ENCODE measurements at places on chromosomes 12 and 14.

- no peak for DNase-seq
These were observed 69.8 kb downstream of the ANO6 start for GRCh38 chr12:45285717-45286116.

GRCh38 chr14:84760489-84761126 lies 769.3 kb upstream of the FLRT2 start:
- DNase-seq = no peak

DNA sequence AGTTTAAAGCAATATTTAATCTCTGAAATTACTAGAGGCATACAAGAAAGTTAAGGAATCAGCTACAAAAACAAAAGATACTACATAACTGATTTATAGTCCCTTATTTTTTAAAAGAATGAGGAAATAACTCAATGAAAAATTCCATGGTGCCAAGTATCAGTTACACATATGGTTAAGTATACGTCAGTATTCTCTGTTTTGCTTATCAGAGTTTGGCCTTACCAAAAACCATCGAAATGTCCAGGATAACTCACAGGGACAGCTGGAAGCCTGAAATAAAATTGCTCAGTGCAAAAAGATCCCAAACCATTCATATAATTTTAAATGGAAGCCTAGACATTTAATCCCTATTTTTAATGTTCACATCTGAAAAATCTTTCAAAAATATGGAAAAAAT lies 3.6 kb downstream of the CFL2 start:
- DNase-seq = no peak

GRCh38 chr12:130826151-130826801 lies 12.8 kb downstream of the STX2 start:
- peak; percentile 63 for DNase-seq

GRCh38 chr14:103103461-103104388 lies 9.2 kb downstream of the EXOC3L4 start:
- DNase-seq = no peak

DNA sequence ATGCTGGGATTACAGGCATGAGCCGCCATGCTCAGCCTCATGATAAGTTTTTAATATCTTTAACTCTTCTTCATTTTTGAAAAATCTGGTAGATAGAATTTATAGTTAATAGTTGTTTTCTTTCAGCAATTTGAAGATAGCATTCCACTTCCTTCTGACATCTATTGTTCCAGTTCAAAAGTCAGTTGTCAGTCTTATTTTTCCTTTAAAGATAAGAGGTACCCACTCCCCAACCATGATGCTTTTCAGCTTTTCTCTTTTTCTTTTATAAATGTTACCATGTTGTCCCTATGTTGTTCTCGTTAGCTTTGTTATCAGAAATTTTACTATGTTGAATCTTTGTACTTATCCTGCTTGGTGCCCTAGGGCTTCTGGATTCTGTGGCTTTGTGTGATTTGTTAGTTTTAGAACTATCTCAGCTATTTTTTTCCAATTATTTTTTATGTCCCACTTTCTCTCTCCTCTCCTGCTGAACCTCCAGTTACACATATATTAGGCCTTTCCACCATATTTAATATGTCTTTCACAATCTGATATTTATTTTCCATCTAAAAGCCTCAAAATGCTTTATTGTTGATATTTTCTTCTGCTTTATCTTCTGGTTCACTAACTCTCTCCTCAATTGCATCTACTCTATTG lies 181.6 kb upstream of the FOXN3 start:
- no peak for DNase-seq

GRCh38 chr14:73645248-73645610 lies 443 bp downstream of the DNAL1 start:
- DNase-seq = no peak

DNA sequence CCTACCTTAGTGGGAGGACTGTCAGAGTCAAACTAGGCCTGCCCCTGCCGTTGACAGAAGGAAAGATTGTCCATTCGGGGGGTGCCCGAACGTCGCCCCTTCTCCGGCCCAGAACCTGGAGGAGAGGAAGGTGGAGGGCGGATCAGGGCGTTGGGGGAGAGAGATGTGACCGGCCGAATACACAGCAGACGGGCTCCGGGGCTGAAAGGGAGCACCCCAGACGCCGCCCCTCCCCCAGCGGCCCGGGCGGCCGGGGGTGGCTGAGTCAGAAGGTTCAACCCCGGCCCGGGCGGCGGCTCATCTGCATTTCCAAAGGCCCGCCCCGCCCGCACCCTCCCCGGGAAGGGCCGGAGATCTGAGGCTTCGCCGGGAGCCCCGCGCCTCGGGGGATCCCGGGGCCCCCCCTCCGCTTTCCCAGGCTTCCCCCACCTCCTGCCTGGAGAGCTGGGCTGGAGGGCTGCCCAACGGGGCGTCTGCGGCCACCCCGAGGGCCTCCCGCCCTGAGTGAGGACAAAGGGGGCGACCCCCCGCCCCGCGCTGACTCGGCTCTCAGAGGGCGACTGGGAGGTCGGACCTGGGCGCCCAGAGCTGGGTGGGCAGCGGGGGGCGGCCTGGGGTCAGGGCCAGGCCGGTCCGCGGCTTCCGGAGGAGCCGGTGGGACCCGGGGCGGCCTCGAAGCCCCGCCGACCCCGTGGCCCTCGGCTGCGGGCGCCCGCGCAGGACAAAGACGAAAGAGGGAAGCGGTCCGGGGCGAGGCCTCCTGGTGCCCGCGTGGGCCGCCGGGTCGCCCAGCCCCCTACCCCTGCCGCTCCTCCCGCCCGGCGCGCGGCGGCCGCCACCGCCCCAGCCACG lies 3.7 kb upstream of the SETD1B start:
- peak; percentile 75 for DNase-seq

GRCh38 chr12:89551747-89552146 lies 25.9 kb upstream of the POC1B start:
- no peak for DNase-seq

DNA sequence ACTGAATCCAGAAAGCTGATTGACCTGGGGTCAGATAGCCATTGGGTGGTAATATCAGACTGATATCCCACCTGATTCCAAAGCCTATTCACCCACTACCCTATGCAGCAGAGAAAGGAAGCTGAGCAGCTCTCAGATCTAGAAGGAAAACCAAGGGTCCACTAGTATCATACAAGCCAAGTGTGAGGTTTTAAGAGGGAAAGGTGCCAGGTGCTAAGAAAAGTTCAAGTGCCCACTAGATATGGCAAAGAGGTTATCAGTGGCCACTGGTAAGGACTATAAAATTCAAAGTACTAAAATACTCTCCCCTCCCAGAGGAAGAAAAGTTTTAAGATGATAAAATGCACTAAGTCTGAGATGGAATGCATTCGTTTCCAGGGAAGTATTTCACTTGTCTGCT lies 85.6 kb downstream of the PPM1H start:
- DNase-seq = no peak

- DNase-seq = no peak
These were observed 45.4 kb downstream of the PPP4R3A start for GRCh38 chr14:91464615-91465205.

DNA sequence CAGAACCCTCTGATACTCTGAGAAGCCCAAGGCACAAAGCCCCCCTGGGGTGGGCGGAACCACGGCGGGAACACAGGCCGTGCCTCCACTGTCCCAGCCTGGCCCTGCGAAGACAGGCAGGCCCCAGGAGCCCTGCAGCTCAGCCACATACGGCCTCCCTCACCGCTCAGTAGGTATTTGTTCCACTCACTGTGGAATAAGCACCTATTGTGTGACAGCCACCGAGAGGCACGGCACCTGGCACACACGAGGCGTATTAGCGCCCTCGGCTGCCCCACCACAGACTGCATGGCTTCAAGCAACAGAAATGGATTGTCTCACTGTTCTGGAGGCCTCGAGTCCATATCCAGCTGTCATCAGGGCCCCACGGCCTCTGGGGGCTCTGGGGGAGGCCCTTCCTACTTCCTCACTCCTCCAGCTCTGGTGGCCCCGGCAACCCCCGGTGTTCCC lies 66.3 kb downstream of the NCOR2 start:
- DNase-seq = no peak

- DNase-seq = no peak
These were observed 441.2 kb downstream of the BTG1 start for GRCh38 chr12:91704446-91704845.

DNA sequence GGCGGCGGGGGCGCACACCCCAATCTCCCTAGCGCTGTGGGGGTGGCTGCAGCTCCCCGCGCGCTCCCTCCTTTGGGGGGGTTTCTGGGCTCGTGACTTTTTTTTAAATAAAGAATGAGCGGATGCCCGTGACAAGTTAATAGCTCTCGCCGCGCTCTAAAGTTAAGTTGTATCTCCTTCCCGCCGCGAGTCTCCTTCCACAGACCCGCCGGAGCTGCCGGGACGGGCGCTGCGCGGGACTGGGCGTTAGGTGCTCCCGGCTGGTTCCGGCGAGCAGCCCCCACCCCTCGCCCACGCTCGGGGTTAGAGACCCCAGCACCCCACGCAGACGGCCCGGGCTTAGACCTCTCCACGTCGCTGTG lies 82.6 kb upstream of the HMGA2 start:
- DNase-seq = no peak

Data from activated CD4-positive, alpha-beta T cell treated with anti-CD3 and anti-CD28 coated beads for 24 hours (primary cell).